ENCODE measurements at places on chromosomes 12 and 14.

DNA sequence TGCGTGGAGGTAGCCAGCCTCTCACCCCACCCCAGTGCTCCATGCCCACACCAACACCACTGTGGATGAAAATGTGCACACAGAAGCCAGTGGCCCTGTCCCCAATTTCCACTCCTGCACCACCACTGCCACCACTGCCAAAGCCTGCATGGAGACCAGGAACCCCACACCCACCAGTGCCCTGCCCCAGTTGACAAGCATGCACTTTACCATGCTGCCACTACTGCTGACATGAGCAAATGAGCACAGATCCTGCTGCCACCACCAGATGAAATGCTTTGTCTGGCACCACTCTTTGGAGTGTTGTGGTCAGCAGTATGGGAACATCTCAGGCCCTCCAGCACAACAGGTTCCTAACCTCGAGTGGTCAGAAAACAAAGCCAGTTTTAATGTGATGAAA is 104.1 kb downstream of the ATXN7L3B start:
- DNase-seq = no peak

GRCh38 chr14:72515779-72516770 is 377.8 kb downstream of the DPF3 start:
- no peak for DNase-seq

DNA sequence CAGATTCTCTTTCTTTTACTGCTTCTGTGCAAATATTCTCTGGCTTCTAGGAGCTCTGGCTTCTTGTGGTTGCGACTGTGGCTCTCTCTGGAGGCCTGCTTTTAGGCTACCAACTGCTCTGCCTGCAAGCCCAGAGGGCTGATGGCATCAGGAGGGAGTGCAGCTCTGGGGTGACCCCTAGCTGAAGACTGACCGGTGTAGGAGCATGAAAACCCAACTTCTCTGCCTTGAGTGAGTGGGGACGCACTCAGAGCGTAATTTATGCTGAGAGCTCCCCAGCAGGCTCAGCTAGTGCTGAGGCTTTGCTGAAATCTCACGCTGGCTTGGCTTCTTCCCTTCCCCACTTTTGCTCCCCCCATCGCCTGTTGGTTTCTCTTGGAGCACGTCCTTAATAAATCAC is 29.9 kb upstream of the RBM19 start:
- no peak for DNase-seq

DNA sequence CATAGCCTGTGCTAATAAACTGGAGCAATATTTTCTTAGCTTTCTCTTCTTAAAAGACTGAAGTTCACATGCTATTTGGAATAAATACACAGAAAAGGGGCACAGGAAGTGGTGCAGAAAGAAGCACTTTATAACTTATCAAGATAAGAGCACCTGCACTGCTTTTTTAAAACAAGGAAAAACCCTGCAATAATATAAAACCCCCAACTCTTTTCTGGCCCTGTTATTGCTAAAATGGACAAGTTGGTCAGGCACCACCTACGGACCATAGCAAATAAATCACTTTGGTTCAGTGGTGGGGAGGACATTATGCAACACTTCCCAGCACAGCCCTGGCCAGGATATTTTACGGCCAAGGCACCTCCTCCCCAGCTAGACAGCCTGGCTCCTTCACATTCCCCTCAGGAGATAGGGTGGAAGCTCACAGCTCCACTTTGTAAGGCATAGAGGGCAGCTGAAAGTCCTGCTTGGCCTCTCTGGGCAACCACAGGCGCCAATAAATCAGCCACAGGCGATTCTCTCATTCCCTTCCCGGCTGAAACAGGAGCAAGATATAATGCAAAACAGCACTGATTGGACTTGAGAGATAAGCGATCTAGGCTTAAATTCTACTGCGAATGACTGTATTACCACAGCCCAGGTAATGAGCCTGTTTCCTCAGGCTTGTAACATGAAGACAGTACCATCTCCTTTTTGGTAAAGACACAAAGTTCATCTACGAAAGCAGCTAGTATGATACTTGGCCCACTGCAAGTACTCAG is 2.0 kb downstream of the ZBTB25 start:
- no peak for DNase-seq

DNA sequence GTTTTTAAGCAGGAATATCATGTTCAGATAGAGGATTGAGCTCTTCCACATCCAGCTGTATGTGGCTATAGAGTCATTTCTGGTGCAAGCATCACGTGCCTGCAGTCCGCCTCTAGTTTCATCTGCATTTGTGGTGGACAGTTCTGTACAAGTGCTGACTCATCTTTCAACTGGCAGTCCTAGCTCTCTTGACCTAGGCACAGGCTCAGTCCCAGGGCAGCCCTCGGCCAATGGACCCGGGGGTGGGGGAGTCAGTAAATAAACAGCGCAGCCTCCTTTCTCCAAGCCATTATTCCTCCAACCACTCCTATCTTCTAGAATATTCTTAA is 41.8 kb upstream of the FRMD6 start:
- no peak for DNase-seq

All from stimulated activated CD8-positive, alpha-beta memory T cell treated with anti-CD3 and anti-CD28 coated beads, Interleukin-15, amount 100 ng/mL, for 48 hours (primary cell).